T-helper 17 cell (primary cell): ENCODE measurements at places on chromosomes 7 and 10.

DNA sequence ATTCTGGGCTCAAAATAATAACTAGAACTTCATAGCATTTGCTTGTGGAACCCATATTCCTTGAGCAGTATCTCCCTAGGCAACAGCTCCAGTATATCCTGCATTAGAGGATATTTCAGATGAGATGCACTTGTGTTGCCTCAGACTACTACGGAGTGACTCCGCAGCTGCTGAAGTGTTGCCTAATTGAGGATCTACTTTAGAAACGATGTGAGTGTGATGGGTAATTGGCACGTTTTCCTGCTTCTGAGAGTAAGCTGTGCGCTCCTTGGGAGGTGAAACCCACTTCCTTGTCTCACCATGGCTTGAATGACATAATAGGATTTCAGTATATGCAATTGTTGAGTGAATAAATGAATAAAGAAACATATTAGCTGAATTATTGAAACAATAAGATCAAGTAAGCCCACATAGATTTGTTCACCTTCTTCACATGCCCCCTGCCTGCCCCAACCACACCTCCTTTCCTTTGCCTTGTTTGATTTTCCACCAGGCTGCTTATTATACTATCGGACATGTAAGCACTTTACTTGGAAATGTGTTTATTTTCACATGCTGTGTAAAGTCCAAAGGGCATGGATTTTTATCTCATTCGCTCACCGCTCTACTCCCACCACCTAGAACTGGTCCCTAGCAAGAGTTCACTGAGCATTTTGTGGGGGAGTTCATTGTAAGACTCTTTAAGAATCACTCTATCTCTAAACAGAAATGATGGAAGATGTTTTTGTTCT is 303.8 kb downstream of the KCNMA1 start:
- no peak for DNase-seq

DNA sequence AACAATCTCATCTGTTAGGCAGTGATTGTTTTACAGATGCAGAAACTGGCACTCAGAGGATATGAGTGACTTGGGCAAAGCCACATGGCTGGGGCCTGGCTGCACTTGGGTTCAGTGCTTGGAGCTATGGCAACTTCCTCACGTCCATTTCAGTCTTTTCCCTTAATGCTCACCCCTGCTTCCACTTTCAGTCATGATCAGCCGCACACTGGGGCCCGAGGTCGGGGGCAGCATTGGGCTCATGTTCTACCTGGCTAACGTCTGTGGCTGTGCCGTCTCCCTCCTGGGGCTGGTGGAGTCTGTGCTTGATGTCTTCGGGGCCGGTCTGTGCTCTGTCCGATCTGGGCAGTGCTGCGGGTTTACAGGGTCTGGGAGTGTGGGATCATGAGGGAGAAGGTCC is 3.0 kb downstream of the SLC12A9 start:
- DNase-seq, result no peak

DNA sequence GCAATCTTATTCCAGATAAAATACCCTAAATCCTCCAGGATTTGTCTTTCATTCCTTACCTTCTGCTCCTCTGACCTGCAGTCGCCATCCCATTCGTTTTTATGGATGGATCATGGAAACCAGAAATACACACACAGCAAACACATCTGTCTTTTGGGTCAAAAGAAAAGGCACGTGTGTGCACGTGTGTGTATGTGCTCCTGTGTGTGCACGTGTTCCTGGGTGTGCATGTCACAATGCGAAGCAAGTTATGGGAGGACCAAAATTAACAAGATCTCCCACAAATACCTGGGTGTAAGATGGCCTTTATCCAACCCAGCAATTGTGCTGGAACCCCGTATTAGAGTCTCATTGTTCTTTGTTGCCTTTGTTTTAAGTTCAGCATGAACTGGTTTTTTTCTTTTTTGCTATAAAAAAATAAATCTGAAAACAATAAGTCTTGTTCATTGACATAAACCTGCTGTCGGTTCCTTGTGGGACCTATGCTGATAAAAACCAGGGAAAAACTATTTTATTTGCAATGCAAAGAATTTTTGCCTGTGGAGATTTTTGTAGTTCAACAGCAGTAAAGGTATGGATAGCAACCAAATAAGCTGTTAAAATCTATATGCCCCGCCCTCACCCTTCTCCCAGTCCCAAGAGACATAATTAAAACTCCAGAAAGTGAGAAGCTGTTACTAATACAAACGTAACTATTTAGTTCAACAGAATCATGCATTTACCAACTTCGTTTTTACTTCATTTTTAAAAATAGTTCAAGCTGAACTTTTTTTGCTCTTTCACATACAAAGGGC is 229.6 kb downstream of the CREB5 start:
- no peak for DNase-seq

GRCh38 chr10:6279540-6280267 is 77.0 kb downstream of the PFKFB3 start:
- DNase-seq, result no peak

- DNase-seq, result no peak
Measured at GRCh38 chr10:24351961-24352360, 143.0 kb downstream of the KIAA1217 start.

DNA sequence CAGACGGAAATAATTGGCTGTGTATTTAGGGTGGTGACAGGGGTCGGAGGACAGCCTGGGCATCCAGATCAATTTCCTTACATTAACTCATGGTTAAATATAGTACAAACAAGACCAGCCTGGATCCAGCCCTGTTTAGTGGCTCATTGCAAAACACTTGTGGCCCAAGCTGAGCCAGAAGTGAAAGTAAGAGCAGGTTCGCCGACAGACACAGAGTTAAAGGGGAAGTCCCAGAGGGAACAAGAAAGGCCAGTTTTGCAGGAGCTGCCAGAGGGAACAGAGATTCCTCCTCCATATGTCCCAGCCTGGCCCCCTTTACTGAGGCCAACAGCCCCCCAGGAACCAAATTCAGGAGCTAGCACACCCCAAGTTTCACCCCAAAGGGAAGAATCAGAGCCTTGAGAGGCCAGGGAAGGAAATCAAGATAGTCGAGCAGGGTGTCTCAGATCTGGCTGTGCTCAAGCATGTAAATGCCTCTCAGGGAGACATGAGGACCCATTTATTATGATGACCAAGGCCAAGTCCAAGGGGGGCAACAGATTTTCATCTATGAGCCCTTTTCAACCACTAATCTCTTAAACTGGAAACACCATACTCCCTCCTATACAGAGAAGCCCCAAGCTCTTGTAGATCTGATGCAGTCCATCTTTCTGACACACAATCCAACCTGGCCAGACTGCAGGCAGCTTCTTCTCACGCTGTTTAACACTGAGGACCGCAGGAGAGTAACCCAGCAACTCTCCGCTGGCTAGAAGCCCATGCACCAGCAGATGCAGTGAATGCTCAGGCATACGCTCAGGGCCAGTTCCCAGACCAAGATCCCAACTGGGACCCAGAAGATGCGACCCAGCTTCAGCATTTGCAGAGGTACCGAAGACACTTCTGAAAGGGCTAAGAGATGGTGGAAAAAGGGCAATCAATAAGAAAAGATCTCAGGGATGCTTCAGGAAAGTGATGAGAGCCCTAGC is 15.9 kb upstream of the ADCK2 start:
- no peak for DNase-seq

DNA sequence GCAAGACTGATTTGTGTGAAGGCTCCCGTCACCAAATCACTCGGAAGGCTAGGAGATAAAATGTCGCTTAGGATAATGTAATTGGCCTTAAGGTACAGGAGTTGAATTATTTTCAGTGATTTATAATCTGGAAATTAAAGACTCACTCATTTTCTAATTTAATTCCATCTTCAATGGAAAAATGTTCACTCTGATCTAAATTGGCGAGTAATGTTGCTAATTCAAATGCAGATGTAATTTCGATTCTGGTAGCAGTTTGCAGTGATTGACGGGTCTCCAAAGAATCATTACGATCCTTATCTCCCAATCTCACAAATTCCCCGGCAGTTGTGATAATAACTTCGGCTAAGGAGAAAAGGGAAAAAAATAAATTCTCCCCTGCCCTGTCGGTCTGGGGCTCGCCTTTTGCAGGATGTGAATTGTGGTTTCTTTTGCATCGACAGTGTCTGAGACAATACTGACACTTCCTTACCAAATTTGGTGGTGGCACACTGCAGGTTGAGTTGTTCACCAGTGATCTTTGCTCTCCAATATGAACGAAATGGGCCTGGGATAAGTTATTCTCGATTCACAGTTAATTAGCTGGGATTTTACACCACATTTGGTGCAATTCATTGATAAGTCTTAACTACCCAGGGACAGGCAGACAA is 215.1 kb upstream of the GPR26 start:
- no peak for DNase-seq

GRCh38 chr7:148303295-148304082 is 287.1 kb upstream of the C7orf33 start:
- DNase-seq, result no peak

DNA sequence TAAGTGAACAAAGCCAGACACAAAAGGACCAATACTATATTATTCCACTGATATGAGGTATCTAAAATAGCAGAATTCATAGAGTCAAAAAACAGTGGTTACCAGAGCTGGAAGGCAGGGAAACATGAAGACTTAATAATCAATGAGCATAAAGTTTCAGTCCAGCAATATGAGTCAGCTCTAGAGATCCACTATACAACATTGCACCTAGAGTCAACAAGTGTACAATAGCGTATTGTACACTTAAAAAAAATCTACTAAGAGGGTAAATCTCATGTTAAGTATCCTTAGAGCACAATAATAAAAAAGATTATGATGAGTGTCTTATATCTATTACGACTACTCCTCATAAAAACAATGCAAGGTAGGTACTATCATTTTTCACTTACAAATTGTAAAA is 36.1 kb downstream of the C10orf90 start:
- DNase-seq, result no peak

GRCh38 chr7:94706996-94707740 is 51.2 kb upstream of the SGCE start:
- no peak for DNase-seq

- no peak for DNase-seq
Measured at GRCh38 chr7:128838109-128838779, 8.0 kb downstream of the FLNC start.

DNA sequence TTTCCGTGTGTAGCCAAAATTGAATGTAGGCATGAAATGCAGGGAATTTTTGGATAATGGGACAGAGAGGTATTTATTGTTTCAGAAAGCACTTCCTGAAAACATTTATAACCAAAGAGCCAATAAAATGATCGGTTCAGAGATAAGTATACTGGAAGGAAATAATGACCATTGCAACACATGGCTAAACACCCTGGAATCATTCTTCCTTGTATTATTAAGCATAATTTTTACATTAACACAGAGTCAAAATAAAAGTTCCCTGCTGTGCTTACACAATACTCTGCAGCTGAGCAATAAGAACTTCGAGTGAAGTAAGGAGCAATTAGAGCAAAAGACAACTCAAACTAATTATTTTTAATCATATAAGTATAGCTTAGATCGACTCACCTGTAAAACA is 648.3 kb downstream of the TNS3 start:
- no peak for DNase-seq

DNA sequence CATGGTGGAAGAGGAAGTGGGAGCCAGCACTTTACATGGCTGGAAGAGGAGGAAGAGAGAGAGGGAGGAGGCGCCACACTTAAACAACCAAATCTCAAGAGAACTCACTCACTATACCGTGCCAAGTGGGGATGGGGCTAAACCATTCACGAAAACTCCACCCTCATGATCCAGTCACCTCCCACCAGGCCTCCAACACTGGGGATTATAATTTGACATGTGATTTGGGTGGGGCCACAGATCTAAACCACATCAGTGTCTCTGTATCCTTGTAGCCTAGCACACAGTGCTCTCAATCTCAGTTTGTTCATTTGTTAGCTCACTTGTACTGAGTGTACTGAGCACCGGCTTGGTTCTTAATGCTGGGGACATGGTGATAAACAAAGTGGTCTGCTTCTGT is 228.3 kb downstream of the BUB3 start:
- DNase-seq, result no peak

DNA sequence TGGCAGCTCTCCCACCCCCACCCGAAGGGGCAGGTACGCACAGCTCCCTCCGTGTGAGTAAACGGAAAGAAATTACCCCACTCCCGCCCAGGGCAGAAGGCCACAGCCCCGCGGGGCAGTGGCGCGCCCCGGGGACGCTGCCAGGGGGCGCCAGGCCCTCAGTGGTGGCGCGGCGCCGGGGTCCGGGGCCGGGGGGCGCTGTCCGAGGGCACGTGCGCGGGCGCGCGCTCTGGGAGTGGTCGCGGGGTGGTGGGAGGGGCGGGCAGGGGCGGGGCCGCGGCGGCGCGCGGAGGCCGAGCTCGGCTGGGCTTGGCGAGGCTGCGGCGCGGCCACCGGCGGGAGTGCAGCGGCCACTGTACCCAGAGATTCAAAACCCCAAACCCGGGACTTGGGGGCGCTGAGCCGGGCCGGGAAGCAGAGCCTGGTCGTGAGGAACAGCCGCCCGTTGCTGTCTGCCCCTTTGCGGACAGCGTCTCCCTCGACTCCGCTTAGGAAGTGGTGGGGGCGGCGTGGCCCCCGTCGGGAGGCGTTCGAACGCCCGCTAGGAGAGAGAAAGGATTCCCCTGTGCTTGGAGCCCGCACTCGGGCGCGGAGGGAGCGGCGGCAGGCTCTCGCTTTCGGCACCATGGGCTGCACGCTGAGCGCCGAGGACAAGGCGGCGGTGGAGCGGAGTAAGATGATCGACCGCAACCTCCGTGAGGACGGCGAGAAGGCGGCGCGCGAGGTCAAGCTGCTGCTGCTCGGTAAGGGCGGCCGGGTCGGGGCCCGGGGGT is at the start of gene GNAI1:
GNAI1 (plus strand) TSS at position 296 of the 773 bp plus-strand sequence; CDS start at position 626, 330 bp downstream.
- DNase-seq, result no peak

GRCh38 chr10:132319853-132320653 is 11.9 kb upstream of the LRRC27 start:
- DNase-seq, result no peak

GRCh38 chr7:128189231-128189930 is 51.7 kb upstream of the LEP start:
- no peak for DNase-seq
